ENCODE measurements at places on chromosomes 12 and 14.

GRCh38 chr14:85960756-85961155 lies 430.8 kb downstream of the FLRT2 start:
- DNase-seq: no peak

DNA sequence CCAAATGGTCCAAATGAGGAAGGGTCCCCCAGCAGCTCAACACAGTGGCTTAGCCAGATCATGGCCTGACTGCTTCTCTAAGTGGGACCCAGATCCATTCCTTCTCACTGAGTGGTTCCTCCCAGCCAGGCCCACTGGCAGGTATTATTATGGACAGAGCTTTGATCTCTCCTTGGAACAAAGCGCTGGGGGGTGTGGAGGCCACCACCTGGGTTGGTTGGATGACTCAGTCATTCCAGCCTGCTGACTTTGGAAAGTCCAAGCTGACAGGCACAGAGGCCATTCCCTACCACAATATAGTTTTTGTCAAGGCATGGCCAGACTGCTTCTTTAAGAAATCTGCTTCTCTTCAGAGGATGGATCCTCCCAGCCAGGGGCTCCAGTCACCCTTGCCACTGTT lies 341.1 kb downstream of the BTG1 start:
- no peak for DNase-seq

DNA sequence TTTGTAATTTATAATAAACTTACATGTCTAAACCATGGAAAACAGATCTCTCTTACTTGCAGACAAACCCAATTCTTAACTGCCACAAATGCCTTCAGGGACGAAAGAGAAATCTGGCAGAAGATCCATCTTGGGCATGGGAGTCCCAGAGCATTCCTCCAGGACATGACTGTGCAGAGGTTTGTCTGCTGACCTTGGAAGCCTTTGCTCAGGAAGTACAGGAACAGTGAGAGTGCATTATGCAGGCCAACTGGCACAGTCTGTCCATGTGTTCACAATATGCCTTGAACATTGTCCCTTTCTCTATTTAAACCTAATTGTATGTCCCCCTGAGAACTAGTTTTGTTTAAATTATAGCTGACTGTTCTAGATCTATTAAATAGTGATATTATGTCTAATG lies 467.1 kb downstream of the ATP23 start:
- DNase-seq: no peak

GRCh38 chr14:49754570-49755097 lies 13.3 kb upstream of the KLHDC2 start:
- DNase-seq: no peak

DNA sequence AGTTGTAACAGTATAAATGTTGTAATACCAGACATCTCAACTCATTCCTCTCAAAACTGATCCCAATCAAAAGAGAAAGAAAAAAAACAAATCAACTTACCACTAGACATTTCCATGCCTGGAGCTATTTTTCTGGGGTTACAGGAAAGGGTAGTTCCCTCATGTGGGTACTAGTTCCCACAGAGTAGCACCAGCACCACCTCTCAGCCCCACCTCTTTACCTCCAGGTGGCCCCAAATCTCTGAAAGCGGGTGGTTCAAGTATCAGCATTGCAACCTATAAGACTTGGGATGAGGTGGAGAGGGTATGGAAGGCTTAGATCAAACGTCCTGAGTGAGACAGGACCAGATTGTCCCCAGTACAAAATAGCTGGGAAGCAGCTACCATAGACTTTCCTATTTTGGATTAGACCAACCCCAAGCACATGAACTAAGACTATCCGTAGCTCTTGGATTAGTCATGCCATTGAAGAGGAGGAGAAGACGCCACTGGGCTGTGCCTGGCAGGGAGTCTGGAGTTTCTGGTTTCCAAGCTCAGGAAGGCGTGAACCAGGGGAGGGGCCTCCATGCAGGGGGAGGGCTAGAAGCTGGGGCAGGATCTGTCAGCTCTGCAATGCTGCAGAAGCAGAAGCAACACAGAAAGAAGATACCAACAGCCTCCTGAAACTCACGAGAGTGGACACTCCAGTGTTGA lies at the start of gene SLC39A2:
Gene SLC39A2, plus strand, starts transcription at position 620 of the 693 bp plus-strand sequence. CDS start 154 bp downstream, outside the sequence.
- DNase-seq: no peak

DNA sequence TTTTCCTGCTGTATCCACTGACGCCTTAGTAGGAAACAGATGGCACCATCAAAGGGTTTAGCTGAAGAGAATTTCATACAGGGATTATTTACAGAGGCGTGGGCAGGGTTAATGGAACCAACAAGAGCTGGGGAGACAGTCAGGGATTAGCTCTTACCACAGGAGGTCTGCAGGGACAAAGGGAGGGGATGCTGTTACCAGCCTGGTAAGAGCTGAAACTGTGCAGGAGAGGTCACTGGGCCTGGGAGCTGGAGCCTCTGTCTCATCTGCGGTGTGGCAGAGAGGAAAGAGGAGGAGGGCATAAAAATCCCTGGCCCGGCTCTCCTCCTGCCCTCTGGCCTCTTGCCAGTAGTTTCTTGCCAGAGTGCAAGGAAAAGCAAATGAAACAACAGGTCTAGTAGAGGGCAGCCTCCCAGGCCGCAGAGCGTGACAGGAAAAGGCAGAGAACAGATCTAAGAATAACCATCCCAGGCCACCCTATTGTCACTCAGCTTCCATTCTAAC lies 18.9 kb upstream of the POC1B start:
- DNase-seq: no peak

- no peak for DNase-seq
Measured at GRCh38 chr12:118520214-118521035, 144.1 kb downstream of the SUDS3 start.

- no peak for DNase-seq
Measured at GRCh38 chr14:58060898-58061297, 91.1 kb downstream of the ARMH4 start.

GRCh38 chr14:75800792-75801191 lies 139.7 kb downstream of the TTLL5 start:
- no peak for DNase-seq

GRCh38 chr12:17372508-17372907 lies 717.5 kb downstream of the RERGL start:
- DNase-seq: no peak

DNA sequence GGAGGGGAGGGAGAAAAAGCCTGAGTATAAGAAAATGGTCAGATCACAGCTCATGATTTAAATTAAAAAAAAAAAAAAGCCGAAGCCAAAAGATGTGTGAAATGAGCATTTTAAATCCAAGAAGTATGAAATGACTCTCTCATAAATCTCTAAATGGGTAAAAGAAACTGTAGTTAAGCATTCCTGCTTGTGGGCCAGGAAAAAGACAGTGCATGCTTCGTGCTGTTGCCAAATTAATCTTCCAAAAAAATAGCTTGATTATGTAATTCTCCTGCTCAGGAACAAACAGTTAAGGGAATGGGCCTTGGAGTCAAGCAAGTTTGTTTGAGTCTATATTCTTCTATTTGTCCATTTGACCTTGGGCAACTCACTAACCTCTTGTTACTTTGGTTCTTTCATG lies 325.4 kb upstream of the SEL1L start:
- DNase-seq: no peak

DNA sequence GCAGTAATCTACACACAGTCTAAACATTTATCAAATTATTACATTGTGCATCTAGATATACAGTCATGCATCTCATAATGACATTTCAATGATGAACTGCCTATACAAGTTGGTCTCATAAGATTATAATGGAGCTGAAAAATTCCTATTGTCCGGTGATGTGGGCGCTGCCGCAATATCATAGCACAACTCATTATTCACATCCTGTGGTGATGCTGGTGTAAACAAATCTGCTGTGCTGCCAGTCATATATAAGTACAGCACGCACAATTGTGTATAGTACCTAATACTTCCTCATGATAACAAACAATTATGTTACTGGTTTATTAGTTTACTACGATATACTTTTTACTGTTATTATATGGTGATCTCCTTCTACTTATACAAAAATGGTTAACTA lies 768.8 kb upstream of the NOVA1 start:
- DNase-seq: no peak

- DNase-seq: no peak
Measured at GRCh38 chr12:66774929-66775328, 96.1 kb upstream of the GRIP1 start.

DNA sequence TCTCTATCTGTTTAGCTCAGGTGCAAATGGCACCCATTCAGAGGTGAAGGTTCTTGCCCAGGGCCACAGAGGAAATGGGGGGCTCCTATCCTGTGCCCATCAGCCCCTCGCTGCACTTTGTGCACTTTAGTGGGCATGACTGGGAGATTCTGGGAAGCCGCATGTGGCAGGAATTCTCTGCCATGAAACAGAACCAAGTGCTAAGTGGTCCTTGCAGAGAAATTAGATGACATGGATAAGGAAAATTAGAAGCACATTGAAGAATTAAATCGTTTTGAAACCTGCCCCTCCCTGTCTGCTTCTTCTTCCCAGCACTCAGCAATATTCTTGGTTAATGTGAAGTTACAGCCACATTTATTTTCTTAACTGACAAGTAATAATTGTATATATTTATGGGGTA lies 185.2 kb upstream of the RTL1 start:
- no peak for DNase-seq

DNA sequence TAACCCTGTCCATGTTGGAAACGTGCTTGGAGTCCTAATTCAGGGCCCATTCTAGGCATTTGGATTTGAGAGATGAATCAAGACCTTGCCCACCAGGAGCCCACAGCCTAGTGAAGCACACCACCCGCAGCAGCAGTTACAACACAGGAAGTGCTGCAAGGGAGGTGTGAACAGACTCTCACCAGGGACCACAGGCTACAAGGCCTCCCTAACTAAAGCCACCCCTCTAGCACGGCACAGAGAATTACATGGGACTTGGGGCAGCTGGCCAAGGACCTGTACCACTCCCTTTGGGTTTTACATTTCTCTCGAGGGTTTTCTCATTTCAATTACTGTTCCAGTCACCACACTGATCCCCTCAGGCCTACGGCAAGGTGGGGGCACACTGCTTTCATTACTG lies 49.5 kb upstream of the FOXN3 start:
- DNase-seq: no peak

- peak; percentile 71 for DNase-seq
Measured at GRCh38 chr14:75577729-75578101, 705 bp upstream of the FLVCR2 start.

DNA sequence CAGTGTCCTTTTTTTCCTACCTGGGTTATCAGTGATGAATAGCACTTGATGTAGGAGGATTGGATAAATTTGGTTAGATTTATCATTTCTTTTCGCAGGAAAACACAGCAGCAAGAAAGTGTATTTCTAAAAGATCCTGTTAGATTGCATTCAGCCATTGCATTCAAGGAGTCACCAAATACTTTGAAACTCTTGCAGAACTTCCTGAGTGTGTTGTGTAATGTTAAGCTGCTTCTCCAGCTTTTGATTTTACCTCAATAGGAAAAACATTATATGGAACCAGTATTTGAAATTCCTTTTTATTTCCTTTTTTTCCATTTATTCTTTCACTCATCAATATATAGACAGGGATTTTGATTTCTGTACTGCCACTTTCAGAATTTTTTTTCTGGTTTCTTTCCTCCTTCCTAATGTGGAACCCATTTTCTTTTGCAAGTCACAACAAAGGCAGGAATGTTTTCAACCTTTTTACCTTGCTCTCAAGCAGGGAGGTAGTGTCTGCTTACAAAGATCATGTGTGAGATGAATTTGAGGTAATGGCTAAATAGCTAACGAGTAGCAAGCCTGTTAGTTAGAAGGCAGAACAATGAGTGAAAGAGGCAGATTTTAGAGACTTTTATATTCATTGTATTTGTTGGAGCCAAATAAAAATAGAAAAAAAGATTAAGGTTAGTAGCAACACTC lies 56.2 kb downstream of the PPHLN1 start:
- DNase-seq: no peak

DNA sequence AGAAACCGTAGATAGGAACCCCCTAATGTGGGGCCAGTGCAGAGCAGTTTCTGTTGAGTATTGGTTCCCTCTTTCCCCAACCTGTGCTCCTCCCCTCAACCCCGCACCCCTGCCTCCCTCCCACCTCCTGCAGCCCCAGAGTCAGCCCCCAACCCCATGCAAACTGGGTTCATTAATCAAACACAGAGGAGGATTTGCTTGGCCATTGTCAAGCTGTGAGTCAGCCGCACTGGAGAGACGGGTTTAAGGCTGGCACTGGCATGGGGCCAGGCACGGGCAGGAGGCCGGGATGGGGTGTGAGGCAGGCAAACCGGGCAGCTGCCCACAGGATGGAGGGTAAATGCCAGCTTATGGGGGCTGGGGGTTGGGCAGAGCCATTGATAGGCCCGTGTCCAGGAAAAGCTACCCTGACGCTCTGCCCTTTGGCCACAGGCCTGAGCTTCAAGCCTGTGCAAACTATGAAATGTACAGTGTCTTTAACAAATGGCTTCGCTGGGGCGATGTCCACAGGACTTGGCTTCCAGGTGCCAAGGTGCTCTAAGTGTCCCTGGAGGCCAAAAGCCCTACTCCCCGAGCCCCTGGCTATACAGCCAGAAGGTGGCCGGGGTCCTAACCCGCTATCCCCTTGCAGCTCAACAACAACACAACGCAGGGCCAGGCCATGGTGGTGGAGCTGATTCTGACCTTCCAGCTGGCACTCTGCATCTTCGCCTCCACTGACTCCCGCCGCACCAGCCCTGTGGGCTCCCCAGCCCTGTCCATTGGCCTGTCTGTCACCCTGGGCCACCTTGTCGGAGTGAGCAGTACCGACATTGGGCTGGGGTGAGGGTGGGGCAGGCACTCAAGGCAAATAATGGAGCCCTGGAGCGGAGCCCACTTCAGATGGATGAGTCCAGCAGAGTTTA lies 1.4 kb downstream of the AQP5 start:
- DNase-seq: no peak

- no peak for DNase-seq
Measured at GRCh38 chr12:41286426-41286825, 98.3 kb downstream of the PDZRN4 start.

- DNase-seq: no peak
Measured at GRCh38 chr14:61421212-61421923, 100.0 kb downstream of the PRKCH start.

DNA sequence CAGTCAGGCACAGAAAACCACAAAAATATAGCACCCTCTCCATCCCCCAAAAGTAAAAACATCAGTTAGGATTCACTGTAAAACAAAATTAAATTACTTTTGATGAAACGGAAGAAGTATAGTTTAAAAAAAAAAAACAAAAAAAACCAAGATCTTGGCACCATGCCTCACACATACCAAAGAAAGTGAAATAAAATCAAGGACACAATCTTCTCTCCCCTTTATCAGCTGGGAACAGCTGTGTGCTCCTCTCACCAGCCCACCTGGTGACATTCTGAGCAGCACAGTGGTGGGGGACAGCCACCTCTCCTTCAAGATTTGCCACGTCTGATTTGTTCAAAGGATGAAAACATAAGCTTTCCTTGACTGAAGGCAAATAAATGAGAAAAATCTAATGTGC lies 55.5 kb downstream of the ESR2 start:
- DNase-seq: no peak

DNA sequence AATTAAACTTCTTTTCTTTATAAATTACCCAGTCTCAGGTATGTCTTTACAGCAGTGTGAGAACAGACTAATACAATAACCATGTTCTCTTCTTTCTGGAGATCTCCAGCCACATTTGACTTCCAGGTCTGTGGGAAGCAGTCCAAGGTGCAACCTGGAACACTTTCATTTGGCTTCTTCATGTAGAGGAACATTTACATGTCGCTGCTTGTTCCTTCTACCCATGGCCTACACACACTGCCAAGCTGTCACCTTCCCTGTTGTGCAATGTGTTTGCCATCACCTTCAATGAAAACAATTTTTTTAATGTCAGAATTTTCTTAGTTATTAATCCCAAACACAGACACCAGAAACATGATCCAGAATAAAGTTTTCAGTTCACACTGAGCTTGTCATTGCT lies 104.7 kb downstream of the PRKCH start:
- DNase-seq: no peak

All from CD4-positive, alpha-beta T cell (primary cell).